Osteoblast (primary cell): ENCODE measurements at places on chromosomes 4 and X. TPM values are rescaled to one million over a fixed set of nuclear protein-coding genes. Genes with fewer than 3 reads are reported as not detected.

STS gene
- total RNA-seq: 10.9 and 15.0 TPM in 2 replicates

PRR32 gene
- total RNA-seq: not detected in 2 replicates

KIT gene
- 0.29 and 0.36 TPM in 2 replicates for total RNA-seq

IQSEC2 gene
- total RNA-seq: 10.1 and 14.7 TPM in 2 replicates

- DNase-seq: no peak
These were observed 12.8 kb upstream of the SLC2A9 start for GRCh38 chr4:10034136-10034535.

DNA sequence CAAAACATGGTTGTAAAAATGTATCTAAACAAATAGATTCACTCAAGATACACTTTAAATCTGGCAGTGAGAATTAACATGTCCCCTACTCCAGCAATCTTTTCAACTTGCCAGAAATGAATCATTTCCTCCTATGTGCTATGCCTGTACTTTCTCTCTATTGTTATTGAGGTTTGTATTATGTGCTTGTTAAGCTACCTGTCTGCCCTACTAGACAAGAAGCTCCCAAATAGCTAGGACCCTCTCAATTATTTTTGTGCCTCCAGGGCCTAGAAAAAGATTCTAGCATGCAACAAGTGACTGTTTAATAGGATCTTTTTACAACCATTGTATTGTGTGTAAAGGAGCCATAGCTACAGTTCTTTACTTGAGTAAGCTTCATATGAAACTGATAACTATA lies 3.5 kb upstream of the SAP30 start:
- peak; percentile 23 for DNase-seq

- DNase-seq: no peak
These were observed 91.3 kb upstream of the GALNTL6 start for GRCh38 chr4:171721937-171722336.

DNA sequence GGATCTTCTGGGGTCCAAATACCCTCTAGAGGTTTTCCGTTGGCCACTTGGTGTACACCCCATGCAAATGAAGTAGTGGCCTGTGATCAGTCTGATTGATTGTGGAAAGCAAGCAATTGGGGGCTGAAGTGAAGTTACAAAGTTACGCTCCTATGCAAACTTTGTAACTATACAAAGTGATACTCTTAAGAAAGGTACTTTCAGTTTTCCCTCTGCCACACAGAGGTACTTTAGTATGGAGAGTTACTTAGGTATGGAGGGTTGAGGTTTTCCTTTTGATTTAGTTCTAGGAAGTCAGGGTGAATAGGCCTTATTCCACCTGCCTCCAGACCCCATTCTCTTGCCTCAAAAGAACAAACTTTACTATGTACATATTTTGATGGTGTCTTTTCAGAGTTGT lies 28.7 kb downstream of the STAG2 start:
- no peak for DNase-seq

- no peak for DNase-seq
These were observed 6.0 kb downstream of the RASL11B start for GRCh38 chr4:52868133-52868532.

GRCh38 chrX:110178179-110178865 lies 139.6 kb downstream of the AMMECR1 start:
- DNase-seq: no peak

- DNase-seq: peak; percentile 65
These were observed 565 bp upstream of the ZNF41 start for GRCh38 chrX:47483306-47484268.

GRCh38 chr4:132238697-132239096 lies 910.4 kb upstream of the PCDH10 start:
- no peak for DNase-seq

- no peak for DNase-seq
These were observed 42.9 kb downstream of the PTTG2 start for GRCh38 chr4:38003102-38003501.

DNA sequence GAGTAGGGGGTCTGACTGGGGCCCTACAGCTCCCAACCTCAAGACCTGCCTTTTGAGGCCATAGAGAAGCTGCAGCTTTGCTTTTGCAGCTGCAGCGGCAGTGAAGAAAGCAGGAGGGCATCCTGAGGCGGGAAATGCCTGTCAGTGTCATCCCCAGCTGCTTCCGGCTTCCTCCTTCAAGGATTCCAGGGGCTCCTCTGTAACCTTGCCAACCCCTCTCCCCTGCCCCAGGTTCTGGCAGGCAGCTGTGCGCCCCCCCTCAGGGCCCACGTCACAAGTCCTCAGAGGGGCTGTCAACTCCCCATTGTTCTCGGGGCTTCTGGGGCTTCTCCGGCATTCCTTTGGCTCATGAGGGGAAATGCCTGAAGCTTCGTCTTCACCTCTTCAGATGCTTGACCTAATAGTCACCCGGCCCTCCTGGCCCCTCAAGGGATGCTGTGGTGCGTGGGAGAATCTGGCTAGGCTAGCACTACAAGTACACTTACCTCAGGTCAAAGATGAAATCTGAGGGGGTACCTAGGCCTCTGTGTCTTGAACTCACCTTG lies 31.9 kb downstream of the APLN start:
- no peak for DNase-seq

DNA sequence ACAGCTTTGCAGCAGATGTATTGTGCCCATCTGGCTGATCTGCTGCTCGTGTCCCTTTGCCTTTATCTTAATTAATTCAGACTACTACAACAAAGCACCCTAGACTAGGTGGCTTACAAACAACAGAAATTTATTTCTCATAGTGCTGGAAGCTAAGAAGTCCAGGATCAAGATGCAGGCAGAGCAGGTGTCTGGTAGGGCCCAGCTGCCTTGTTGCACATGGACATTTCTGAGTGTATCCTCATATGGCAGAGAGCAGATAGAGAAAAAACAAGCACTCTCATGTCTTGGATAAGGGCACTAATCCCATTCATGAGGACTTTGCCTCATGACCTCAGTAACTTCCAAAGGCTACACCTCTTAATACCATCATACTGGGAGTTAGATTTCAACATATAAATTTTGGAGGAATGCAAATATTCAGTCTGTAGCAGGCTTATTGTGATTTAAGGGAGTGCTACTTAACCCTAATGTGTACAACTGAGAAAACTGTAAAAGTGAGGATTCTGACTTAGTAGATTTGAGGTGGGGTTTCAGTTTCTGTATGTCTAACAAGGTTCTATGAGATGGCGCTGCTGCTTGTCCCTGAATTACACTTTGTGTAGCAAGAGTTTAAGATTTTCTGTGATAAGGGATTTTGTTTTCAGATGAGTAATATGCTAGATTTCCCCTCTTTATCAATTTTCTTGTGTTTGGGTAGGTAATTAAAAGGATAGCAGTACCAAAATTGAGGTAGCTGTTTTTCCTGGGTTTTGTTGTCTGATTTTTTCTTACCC lies 473.2 kb upstream of the TECRL start:
- no peak for DNase-seq

DNA sequence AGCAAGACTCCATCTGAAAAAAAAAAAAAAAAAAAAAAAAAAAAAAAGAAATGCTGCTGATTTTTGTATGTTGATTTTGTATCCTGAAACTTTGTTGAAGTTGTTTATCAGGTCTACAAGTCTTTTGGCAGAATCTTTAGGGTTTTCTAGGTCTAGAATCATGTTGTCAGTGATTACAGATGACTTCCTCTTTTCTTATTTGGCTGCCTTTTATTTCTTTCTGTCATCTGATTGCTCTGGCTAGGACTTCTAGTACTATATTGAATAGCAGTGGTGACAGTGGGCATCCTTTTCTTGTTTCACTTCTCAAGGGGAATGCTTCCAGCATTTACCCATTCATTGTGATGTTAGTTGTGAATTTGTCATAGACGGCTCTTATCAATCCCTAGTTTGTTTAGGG lies 334.4 kb downstream of the SPRY1 start:
- DNase-seq: no peak

- DNase-seq: no peak
These were observed 51.1 kb upstream of the PPP2R3B start for GRCh38 chrX:437661-438390.

- no peak for DNase-seq
These were observed 351.7 kb upstream of the NOCT start for GRCh38 chr4:138663883-138664282.

- DNase-seq: no peak
These were observed 105.5 kb downstream of the TMEM164 start for GRCh38 chrX:110108381-110108821.

DNA sequence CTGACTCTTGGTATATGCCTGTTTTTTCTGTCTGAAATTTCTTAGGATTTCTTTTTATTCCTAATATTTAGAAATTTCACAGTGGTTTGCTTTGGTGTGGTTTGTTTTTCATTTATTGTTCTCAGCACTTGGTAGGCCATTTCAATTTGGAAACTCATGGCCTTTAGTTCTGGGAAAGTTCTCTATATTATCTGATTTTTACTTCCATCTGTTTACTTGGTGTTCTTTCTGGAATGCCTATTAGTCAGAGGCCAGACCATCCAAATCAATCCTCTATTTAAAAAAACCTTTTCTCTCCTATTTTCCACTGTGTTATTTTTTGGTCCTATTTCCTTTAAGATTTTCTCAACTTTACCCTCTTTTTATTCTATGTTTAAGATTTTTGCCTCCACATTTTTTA lies 188.1 kb upstream of the SFRP2 start:
- no peak for DNase-seq
